ENCODE measurements at places on chromosomes 11 and 22.

DNA sequence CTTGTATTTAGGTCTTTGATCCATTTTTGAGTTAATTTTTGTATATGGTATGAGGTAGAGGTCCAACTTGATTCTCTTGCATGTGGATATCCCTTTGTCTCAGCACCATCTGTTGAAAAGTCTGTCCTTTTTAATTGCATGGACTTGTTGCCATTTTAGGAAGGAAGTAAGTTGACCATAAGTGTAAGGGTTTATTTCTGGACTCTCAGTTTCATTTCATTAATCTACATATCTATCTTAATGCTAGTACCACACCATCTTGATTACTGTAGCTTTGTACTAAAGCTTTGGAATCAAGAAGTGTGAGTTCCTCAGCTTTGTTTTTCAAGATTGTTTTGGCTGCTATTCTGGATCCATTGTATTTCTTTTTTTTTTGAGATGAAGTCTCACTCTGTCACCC lies 31.4 kb downstream of the CBL start:
- no peak for DNase-seq

GRCh38 chr11:134062265-134063123 lies 6.4 kb upstream of the JAM3 start:
- DNase-seq, result no peak

DNA sequence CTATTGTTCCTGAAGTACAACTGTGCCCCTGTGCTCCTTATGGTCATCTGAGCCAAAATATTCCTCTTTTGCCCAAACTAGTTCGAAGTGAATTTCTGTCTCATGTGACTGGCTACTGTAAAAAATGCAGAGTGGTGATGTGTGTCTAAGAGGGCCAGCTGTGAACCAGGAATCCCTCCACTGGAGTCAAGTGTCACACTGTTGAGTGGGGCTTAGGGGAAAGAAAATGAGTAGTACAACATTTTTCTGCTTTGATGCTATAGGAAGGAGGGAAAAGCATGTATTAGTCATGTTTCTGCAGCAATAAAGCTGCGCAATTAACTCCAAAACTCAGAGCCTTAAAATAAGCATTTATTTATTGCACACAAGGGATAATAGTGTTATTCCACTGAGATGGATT lies 39.8 kb upstream of the HMGXB4 start:
- no peak for DNase-seq

- DNase-seq, result no peak
Measured at GRCh38 chr11:112826788-112827187, 134.4 kb upstream of the NCAM1 start.

DNA sequence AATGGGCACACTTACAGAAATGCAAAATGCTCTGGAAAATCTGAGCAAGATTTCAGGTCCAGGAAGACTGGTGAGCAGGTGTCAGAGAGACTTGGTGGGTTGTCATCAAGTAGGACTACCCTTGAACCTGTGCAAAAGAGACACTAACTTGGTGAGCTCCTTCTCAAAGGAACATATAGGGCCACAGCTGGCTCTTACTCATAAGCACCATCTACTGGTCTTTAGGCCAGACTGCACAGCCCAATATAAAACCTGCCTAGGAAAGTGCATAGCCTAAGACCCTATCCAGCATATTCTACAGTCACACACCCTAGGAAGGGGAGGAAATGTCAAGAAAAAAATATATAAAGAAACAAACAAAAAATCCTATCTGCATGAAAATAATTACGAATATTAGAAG lies 18.2 kb upstream of the OR10W1 start:
- DNase-seq, result peak; percentile 32

DNA sequence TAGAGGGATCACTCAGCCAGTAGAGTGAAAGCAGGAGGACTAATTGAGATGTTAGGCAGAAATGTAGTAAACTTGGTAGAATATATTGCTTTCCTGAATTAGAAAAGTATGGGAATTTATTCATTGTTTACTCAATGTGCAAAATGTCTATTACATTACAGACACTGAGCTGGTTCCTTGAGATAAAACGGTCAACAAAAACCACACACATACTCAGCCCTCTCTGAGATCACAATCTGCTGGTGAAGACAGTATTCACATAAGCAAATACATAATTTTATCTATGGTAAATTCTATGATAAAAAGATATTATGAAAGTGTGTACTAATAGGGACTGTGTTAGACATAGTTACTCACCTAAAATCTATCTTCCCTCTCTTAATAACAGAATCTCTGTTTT lies 833.5 kb downstream of the KCNA4 start:
- no peak for DNase-seq

- no peak for DNase-seq
Measured at GRCh38 chr11:118437208-118438125, 1.2 kb downstream of the KMT2A start.

- DNase-seq, result peak; percentile 66
Measured at GRCh38 chr11:36312611-36313472, 16.8 kb downstream of the PRR5L start.

GRCh38 chr11:66882561-66883015 lies 25.7 kb downstream of the LRFN4 start:
- DNase-seq, result no peak

DNA sequence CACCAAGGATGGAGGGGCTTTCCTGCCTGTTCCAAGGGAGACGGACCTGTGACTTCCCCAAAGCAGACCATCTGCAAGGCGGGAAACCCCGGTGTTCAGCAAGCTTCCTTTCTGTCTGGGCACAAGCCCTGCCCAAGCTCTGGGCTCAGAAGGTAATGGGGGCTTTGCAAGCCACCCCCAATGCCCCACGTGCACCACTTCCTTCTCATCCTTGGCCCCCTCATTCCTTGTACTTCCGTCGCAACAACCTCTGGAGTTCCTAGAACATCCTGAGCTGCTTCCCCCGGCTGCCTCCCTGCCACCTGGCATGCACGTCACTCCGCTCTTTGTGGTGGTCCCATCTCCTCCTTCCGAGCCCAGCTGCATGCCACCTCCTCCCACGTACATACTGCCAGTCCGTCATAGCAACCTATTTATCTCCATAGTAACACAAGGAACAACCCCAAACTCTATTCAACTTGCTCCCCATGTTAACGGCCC lies 3.9 kb downstream of the MYEOV start:
- peak; percentile 42 for DNase-seq

DNA sequence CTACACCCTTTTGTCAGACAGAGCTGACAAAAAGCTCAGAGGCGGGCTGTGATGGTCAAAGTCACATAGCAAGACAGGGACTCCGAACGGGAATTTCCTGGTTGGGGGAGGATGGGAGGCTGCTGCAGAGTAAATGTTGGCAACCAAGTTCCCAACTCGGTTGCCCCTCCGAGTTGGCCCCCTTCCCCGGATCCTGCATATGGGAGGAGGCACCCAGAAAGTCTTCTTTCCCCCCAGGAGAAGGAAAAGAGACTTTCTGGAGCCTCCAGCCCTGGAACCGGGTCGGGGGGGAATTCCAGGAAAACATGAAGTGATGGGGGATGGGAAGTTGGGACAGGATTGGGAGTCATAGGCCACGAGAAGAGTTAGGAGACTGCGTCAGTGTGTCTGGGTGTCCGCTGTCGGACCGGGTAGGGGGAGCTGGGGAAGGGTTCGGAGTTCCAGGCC lies 614 bp downstream of the SELENOM start:
- no peak for DNase-seq

DNA sequence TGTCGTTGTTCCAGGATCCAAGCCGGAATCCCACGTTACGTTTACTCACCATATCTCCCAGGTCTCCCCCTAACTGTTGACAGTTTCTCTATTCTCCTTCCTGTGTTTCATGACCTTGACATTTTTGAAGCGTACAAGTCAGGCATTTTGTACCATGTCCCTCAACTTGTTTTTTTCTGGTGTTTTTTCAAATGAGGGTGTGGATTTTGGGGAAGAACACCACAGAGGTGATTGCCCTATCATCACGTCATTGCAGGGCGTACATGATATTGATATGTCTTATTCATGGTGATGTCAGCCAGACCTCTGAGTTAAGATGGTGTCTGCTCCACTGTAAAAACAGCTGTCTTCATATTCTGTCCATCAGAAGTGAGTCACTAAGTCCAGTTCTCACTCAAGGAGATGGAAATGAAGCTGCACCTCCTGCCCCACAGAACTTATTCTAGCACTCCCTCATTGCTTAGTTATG lies 28.3 kb upstream of the SOX10 start:
- no peak for DNase-seq

- no peak for DNase-seq
Measured at GRCh38 chr11:123040111-123040432, 21.9 kb downstream of the HSPA8 start.

DNA sequence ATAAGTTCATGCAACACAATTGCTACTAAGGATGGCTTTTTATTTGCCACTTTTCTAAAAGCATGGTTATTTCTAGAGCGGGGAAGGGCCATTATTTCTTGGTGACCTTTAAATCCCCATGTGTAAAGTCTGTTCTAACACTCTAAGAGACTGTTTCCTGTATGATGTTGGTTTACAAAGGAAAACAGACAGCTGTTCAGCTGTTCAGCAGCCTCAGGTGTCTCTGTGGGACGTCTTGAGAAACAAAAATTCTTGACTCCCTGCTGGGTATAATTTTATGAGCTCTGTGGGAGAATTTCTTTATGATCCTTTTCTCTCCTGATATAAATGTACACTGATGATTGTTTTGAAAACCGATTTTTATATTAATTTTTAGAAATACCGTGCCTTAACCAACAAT lies 13.9 kb downstream of the MUC15 start:
- no peak for DNase-seq

- no peak for DNase-seq
Measured at GRCh38 chr22:19753090-19753842, 7.3 kb upstream of the TBX1 start.

- DNase-seq, result no peak
Measured at GRCh38 chr22:49607821-49608220, 219.9 kb downstream of the BRD1 start.

DNA sequence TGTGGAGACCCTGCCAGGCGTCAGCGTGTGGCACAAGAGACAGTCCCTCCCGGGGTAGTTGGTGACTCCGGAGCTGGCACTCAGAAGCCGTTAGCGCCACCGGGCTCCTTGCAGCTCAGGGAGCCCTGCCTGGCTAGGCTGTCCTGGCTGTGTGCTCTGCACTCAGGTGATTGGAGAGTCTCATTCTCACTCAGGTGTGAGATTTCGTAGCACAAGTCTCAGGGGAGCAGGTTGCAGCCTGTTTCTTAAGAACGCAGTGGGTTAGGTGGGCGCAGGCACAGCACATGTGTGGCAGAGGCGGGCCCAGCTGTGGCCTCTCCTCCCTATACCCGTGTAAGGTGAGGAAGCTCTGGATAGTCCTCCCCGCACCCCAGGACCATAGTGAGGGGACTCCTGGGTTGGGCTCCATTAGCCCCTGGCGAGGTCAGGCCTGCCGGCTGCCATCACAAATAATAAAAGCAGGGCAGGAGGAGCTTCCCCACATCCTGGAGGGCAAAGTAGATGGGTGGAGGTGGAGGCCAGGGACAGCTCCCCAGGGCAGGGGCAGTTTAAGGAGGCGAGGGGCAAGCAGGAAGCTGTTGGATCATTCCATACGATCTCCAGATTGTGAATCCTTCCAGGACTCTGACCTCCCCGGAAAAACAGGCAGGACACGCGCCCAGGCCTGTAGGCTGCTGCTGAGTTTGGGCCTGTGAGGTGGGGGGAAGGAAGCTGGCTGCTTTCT lies 39.4 kb downstream of the SBF1 start:
- DNase-seq, result no peak

DNA sequence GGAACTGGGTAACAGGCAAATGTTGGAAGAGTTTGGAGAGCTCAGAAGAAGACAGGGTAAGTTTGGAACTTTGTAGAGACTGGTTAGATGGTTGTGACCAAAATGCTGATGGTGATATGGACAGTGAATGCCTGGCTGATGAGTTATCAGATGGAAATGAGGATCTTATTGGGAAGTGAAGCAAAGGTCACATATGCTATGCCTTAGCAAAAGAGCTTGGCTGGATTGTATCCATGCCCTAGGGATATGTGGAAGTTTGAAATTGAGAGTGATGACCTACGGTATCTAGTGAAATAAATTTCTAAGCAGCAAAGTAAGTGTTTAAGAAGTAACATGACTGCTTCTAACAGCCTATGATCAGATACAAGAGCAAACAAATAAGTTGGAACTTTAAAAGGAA lies 17.8 kb downstream of the BBOX1 start:
- peak; percentile 77 for DNase-seq

DNA sequence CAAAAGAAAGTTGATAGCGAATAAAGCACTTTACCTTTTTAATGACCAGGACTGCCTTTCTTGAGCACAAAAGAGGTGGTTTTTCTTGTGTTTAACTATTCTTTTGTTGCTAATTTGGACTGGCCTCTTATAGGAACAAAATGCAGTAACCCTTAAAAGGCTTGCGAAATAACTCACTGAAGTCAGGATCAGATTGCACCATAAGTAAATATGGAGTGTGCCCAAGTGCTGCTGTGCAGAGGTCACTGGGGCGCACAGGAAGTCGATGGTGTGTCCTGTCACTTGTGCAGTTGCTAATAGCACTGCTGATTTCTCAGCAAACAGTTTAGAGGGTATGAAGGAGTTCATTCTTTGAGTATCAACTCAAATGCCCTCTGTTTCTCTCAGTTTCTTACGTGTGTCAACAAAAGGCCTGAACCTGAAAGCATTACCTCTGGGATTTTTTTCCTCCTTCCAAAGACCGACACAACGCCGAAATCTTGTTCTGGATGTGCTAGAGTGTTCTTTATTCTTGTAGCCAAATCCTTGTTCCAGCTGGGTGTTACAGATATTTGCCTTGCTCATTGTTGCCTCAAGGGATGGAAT lies 71.3 kb downstream of the ATXN10 start:
- no peak for DNase-seq

DNA sequence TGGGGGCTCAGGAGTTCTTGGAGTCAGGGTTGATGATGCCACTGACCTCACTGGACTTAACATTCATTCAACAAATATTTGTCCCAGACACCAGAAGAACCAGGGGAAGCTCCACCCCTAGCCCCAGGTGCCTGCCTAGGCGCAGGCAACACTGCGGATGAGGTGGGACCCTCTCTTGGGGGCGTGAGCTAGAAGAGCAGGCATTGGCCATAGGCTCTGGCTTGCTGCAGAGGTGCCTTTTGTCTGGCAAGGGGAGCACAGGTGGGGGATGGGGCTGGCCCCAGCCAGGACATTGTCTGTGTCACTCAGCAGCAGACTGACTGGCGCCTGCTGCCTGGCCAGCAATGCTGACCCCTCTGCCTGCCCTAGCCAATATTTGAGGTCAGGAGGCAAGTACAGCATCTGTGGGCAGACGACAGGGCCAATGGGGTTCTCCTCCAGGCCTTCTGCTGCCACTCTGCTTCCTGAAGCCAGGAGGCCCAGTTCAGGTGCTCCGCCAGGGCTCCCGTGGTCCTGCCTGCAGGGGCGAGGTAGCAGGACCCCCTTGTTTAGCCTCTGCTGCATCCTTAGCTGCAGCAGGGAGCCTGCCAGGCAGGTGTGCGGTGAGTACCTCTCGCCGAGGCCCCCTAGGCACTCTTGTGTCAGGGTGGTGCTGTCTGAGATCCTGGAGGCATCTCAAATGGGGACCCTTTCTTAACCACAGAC lies 4.0 kb downstream of the LINC01488 start:
- no peak for DNase-seq

- DNase-seq, result no peak
Measured at GRCh38 chr11:88603091-88603867, 265.7 kb upstream of the CTSC start.
